ENCODE measurements at places on chromosomes 4 and X.

- DNase-seq, result no peak
Observed at GRCh38 chr4:140014284-140014683, 139.7 kb downstream of the MAML3 start.

DNA sequence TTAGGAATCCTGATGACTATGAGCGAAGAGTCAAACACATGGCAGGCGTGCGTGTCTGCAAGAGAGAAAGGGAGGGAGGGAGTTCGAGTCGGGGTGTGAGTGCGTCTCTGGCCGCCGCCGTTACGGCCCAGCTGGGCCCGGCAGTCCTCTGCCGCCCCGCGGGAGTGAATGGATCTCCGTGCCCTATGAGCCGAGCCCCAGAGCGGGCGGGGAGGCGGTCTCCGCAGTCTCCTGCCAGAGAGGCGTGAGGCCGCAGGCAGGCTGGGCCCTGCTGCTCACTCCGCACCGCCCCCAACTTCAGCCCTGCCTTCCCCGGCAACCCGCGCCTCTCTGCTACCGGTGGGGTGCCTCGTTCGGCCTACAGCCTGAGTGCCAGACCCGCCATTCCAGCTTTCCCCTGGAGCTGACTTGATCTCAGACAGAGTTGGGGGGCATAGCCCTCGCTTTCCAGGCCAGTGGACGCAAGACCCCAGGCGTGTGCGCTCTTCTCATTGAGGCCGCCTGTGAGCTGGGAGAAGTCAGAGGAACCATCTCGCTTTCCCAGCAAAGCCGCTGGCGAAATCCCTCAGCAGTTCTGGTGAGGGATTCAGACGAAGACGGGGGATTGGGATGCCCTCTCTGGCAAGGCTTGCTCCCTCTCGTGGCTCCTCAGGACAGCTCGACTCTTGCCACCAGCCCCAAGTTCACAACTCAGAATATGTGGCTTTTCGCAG lies 1.4 kb downstream of the SLC16A2 start:
- no peak for DNase-seq

DNA sequence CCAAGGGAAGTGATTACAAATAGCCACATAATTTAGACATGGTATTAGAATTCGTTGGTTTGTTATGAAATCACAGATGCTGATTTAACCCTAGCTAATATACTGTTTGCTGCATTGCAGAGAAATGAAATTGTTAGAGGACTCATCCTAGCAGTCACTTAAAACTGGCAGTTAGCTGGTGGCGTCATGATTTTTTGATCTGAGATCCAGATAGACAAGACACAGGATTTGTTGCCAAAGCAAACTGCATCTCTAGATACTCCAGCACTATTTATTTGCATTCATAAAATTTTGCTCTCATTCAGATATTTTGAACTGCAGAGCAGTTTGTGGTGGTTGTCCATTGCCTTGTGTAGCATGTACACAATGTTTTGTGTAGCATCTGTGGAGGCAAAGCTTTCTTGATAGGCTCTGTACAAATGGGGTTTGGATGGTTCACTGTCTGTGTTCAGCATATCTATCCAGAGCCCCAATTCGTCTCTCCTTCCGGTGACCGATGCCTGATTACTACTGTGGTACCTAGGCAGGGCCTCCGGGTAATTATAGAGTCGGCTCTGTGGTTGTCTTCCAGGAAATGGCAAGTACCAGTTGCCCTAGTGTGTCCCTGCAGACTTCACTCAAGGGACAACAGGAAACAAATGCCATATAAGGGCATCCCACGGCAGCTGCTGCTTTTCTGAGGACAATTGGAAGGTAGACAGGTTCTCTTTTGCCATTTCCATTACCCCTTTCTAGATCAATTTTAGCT lies 30.1 kb upstream of the SPARCL1 start:
- DNase-seq, result peak; percentile 3

GRCh38 chr4:154622598-154622997 lies 10.1 kb upstream of the FGG start:
- no peak for DNase-seq

DNA sequence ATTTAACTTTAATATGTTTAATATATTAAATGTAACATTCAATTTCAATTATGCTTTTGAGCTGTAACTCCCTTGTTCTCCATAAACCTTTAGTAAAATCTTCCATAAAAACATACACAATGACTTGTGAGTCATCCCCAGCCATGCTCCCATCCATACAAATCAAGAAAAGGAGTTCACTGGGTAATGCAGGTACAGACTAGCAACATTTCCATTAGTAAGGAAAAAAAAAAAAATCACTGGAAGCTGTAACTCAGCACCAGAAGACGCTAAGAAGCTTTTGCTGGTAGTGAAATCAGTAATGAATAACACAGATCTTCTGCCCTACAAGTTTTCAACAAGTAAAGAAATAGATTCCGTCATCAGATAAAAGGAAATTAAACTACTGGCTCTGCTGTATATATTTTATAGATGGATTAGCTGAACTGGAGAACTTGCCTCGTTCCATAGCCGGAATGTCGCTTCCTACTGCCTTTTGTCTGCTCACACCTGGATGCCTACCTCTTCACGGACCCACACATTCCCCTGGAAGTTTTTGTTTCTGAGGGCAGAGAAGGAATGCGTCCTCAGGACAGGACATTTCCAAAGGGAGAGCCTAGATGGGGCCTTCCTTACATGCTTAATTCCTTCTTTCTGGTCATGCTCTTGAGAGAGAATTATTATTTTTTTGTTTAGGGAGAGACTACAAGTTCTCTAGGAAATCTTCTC lies 298.4 kb upstream of the ANKRD50 start:
- no peak for DNase-seq

GRCh38 chr4:121685257-121685656 lies 11.5 kb downstream of the ANXA5 start:
- DNase-seq, result no peak

- DNase-seq, result no peak
Observed at GRCh38 chr4:2850966-2851798, 7.5 kb downstream of the ADD1 start.

DNA sequence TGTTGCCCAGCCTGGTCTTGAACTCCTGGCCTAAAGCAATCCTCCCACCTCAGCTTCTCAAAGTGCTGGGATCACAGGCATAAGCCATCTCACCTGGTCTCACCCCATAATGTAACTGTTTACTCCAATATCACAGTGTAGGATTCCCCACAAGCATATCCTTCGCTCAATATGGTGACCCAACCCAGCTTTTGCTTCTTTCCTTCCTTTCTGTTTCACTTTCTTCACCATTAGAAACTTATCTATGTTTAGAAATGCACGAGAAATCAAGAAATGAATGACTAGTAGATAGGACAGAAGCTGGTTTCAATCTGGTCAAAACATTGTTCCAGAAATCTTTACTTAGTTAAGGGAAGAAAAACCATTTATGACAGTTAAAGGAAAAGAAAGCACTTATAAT lies 18.9 kb downstream of the TSPAN5 start:
- DNase-seq, result no peak

GRCh38 chrX:131068945-131069719 lies 11.0 kb downstream of the ARHGAP36 start:
- no peak for DNase-seq

DNA sequence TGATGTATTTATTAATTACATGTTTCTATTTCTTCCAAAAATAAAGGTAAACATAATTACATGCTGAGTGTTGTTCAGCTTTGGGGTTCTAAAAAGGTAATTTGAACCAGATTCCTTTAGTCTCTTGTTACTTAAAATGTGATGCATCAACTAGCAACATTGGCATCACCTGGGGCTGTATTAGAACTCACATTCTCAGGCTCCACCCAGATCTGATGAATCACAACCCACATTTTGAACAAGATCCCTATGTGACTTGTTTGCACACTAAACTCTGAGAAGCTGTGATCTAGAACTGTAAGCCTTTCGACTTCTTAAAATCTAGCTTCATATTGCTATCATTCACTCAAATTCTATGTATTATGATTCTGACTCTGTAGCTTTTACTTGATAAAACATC lies 23.0 kb upstream of the HS3ST1 start:
- DNase-seq, result no peak

GRCh38 chrX:2526390-2526789 lies 25.6 kb upstream of the DHRSX start:
- DNase-seq, result no peak

DNA sequence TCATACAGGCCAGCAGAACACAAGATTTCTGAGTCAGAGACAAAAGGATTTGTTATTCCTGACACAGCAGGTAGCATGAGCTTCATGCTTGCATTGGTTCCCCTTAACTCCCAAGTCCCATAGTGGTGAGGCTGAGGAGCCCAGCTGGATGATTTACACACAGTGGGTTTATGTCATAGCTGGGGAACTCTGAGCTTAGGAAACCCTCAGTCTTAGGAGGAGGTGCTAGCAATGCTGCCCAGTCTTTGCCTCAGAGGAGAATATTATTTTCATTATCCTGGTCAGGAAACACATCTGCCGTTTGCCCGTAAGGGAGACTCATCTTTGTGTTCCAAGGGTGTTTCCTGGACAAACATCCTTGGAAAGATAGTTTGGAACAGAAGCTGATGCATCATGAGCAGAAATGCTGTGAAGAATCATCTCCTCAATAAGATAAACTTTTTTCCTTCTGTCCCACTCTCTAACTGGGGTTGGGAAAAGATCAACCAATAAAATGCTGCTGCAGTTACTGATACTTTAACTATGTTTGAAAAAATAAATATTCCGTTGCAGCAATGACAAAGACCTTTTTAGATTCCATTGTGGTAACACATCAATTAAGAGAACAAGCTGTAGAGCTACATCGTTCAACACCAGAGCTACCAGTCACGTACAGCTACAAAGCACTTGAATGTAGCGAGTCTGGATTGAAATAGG lies 146.8 kb downstream of the DCLK2 start:
- DNase-seq, result no peak

GRCh38 chr4:121913667-121914066 lies 38.2 kb downstream of the TRPC3 start:
- DNase-seq, result no peak

DNA sequence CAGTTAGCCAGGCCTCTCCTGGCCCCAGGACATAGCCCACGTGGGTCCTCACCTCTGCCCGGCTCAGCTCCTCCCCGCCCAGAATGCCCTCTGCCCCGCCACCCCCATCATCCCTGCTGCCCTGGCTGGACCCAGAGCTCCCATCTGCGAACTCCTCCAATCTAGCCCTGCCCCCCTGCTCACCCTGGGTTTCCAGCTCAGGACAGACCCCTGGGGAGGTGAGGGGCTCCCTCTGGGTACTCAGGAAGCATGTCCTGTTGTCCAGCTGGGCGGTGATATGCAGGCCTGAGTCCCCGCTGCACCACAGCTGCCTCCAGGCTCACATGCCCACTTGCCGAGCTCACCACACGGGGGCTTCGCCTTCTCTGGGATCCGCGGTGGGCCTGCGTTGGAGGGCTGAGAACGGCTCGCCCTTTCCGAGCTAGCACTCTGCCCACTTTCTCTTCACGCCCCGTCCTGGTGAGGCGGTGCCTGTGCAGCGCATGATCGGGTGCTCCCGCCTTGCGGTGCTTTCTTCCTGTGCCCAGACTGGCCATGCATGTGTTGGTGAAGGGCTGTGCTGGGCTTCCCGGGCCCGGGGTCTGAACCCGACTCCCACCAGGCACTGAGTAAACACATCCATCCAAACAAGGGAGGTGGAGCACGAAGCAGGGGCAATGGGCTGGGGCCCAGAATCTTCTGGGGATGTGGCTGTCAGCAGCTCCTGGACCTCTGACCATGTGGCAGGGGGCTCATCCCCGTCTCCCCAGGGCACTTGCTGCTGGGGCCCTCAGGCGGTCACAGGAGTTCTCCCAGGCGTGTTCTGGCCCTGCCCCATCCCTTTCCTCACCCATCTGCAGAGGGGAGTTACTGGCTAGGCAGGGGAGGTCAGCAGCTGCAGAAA lies 74.3 kb downstream of the RGS12 start:
- no peak for DNase-seq

GRCh38 chr4:154313004-154313585 lies 178.5 kb downstream of the DCHS2 start:
- no peak for DNase-seq

- DNase-seq, result no peak
Observed at GRCh38 chrX:68114573-68115129, 318.6 kb downstream of the OPHN1 start.

GRCh38 chrX:29787656-29788055 lies 427.7 kb upstream of the MAGEB2 start:
- no peak for DNase-seq

- no peak for DNase-seq
Observed at GRCh38 chrX:106698693-106699092, 27.8 kb upstream of the RNF128 start.

- no peak for DNase-seq
Observed at GRCh38 chr4:152950402-152951274, 14.5 kb downstream of the FHDC1 start.

DNA sequence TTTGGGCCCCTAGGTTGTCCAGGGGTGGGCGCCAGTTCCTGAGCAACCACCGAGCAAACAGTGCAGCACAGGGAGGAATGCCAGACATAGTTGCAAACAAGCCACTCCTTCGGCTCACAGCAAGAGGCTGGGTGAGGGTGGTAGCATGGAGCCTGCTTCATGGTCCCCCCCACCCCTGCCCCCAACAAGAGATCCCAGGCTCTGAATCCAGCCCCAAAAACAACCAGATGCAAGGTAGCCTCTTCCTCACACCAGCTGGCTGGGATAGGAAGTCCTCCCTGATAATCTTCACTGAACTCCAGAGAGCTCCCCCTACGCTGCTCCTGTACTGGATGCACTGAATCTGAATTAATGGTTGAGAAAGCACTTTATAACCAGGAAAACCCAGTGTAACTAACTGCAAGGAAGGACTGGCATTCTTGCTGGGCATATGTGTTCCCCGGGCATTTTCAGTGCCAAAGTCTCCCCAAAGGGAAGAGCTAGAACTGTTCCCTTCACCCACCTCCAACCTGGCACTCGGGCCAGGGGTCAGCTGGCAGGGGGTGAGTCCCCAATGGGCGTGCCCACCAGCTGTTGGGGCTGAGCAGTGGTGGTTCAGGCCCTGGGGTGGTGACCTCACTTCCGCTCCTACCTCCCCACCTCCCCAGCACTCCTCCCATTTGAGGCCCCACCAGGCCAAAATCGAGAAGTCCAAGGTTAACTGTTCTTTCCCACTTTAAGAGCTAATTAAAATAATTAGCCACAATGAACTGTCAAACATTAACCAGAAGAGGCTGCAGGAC lies 1.5 kb downstream of the ELF4 start:
- no peak for DNase-seq

GRCh38 chr4:151052785-151053184 lies 37.7 kb upstream of the LRBA start:
- DNase-seq, result no peak

GRCh38 chr4:610411-611261 lies 14.7 kb upstream of the PDE6B start:
- no peak for DNase-seq

GRCh38 chr4:16264798-16265197 lies 38.5 kb upstream of the TAPT1 start:
- DNase-seq, result no peak

GRCh38 chr4:109953556-109953955 lies 40.9 kb downstream of the EGF start:
- DNase-seq, result no peak

- no peak for DNase-seq
Observed at GRCh38 chrX:97096385-97096784, 212.7 kb downstream of the RPA4 start.

GRCh38 chr4:20394512-20394911 lies 142.8 kb downstream of the SLIT2 start:
- DNase-seq, result no peak

- no peak for DNase-seq
Observed at GRCh38 chr4:108193886-108194672, 25.3 kb upstream of the LEF1 start.

Measured in stimulated activated CD4-positive, alpha-beta T cell treated with anti-CD3 and anti-CD28 coated beads, TNF-alpha, amount 100 ng/mL, for 48 hours (primary cell).